ENCODE measurements at places on chromosomes 11 and 22.

- DNase-seq, result no peak
Measured at GRCh38 chr22:36362932-36363331, 24.8 kb downstream of the MYH9 start.

DNA sequence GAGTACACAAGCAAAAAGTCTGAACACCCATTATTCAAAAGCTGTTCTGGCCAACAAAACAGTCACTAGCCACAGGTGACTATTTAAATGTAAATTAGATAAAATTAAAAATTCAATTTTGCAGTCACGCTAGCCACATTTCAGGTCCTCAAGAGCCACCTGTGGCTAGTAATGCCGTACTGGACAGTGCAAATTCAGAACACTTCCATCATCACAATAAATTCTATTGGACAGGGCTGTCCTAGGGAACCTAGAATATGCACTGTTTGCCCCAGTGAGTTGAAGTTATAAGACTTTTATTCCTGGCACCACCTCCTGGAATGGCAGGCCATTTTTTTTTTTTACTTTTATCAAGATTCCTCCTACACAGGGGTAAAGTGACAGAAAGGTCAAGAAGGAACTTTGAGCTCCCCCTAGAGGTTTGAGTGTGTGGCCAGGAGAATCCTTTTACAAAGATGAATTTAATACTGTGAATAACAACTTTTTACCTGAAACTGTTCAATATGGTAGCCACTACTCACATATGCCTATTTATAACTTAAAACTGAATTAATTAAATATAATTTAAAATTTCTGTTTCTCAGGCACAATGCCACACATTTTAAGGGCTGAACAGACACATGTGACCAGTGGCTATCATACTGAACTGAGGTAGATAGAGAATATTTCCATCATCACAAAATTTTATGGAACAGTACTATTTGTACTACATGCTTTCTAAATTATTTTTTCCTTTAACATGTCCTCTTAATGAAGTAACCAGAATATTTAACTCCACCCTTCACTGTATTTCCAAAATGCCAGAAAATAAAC is 6.5 kb downstream of the MSANTD2 start:
- DNase-seq, result peak; percentile 36

DNA sequence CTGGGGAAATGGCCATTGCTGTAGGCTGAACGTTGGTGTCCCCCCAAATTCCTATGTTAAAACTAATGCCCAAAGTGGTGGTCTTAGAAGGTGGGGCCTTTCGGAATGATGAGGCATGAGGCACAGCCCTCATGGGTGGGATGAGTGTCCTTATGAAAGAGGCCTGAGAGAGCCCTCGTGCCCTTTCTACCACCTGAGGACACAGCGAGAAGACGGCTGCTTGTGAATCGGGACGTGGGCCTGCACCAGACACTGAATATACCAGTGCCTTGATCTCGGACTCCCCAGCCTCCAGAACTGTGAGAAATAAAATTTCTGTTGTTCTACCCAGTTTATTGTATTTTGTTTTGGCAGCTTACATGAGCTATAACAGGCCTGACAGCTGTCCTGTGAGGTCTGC is 162.9 kb upstream of the B3GAT1 start:
- no peak for DNase-seq

DNA sequence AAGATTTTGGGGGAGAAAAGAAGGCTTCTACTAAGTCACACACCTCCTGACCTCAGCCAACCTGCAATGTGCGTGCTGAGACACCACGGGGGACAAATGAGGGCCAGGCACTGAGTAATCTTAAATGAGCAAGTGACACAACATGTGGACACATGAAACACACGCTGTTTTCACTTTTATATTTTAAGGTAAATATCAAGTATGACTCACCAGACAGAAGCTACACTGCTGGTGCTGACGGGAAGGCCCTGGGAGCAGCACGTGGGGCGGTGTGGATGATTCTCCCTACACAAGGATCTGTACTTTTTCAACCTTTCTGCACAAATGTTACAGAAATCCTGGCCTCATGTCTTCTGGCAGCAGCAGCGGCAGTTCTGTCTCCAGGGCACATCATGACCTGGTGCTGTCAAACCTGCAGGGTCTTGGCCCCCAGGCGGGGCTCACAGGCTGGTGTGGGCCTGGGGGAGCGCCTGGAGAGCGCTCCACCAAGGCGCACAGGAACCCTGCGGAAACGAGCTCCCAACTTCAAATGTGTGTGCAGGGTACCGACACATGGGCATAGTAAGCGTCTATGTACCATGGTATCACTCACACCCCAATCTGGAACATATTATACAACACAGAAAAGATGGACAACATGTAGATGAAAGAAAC is 61.7 kb downstream of the DGCR2 start:
- DNase-seq, result no peak

DNA sequence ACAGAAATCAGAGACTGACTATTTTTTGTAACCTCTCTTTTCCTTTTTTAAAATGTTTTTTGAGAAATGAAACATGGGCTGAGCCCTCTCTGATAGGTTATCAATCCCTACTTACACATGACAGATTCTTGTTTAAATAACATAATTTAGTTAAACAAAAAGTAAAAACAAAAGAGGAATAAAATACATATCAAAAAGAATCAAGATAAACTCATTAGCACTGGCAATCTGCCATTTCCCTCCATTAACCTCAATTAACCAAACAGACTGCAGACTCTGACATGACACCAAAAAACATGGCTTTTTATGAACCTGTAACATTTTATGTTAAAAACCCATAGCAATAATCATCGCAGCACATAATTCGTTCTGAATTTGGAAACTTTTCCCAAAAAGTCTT is 284.4 kb upstream of the MTNR1B start:
- no peak for DNase-seq

DNA sequence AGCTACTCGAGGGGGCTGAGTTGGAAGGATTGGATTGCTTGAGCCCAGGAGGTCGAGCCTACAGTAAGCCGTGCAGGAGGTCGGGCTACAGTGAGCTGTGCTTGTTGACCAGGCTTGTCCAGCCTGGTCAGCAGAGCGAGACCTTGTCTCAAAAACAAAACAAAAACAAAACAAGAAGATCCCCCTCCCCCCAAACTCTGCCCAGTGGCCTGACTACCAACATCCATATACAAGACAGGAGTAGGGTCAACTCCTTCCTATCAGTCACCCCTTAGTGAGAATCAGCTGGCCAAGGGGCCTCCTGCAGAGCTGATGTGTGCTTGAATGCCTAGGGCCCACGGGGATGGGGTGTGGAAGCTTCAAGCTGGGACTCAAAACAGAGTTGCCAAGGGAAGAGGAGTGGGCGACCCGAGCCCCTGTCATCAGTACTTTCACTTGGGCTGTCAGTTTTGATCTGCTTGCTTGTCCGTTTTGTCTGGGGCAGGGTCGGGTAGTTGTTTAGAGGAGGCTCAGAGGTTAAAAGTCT is 942 bp upstream of the TSPAN18 start:
- no peak for DNase-seq

DNA sequence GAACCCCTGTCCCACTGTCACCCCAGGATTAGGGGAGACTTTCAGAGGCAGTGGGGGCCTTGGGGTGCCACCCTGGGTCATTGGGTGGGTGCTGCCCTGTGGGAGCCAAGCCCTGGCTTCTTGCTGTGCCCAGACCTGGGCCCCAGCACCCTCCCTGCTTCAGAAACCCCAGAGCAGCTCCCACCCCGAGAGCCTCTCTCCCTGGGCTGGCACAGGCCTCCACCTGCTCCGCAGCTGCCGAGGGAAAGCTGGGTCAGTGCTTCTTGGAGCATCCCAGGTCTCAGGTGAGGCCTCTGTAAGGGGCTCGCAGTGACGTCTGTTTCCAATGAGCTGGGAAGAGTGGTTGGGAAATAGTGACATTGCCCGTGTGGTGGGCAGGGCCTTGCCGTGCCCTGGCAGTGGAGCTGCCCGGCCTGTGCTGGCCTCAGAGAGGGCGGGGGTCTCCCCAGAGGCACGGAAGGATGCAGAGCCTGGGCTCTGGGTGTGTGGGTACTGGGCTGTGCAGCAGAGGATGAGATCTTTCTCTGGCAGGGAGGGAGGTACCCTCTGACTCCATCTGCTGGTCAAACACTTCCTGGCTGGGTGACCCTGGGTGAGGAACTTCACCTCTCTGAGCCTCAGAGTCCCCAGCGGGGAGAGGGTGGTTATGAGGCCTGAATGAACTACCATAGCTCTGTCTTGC is 23.0 kb downstream of the C22orf23 start:
- DNase-seq, result no peak

DNA sequence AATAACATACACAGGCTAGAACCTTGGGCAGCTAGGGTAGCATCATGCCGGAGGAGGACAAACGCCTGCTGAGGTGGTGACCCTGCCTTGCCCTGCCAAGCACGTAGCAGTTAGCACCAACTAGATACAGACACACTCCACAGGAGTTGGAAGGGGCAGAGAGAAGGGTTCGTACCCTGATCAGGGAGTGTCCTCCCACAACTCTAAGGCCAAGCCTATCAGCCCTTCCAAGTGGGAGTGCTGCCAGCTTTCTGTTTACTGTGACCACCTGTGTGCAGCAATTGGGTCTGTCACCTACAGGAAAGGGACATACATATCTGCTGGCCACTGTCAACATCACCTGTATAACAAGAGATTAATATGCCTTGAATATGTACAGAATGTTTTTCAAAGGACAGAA is 1.9 kb upstream of the THAP7 start:
- no peak for DNase-seq

GRCh38 chr22:33104147-33104854 is 46.1 kb upstream of the SYN3 start:
- DNase-seq, result no peak

DNA sequence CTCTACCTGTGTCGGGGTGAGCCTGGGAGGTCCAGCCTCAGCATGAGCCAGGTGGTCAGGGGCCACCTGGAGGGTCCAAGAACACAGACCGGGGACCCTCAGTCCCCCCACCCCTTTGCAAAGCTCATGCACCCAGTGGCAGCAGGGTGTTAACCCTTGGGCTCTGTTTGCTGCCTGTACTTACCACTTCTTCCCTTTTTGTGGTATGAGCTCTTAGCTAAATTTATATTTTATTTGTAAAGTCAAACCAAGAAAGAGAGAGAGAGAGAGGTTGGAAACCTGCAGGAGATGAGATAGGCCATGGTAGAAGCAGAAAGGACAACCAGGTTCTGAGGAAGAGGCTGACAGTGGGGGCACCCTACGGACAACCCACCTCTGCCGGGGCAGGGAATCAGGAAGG is 29.9 kb downstream of the IL10RA start:
- no peak for DNase-seq

DNA sequence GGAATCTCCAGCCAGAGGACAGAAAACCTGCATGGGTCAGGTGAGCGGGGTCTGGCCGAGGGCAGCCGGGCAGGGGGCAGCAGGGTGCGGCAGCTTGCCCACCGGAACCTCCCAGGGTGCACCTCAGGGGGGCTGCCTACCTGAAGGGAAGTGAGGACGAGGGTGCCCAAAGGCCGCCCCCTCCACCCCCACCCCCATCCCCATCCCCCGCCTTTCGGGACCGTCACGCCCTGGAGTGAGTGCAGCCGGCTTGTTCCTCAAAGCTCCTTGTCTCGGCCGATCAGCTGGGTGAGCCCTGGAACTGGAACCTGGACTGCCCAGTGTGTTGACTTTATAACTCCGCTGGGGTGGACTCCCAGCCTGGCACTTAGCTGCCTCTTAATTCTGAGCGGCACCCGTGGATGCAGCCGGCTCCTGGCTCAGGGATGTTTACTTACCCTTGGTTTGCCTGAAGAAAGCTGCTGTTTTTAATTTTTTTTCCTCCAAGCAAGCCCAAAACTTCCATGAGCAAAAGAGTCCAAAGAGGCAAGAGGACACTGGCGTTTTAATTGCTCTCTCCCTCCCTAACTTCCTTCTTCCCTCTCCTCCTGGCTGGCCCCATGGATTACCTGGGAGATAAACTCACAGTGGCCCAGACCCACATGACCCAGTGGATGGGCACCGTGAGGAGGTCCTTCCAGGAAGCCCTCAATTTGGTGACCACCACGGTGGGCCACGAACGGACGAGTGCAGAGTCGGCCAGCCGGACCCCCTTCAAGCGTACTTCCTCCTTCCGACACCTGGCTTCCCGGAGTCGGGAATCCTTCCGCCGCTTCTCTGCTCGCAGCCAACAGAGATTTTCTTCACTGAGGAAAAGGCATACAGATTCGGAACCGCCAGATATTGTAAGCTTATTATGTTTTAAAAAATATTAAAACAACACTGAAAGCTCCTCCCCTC is 87.8 kb upstream of the CRYBB3 start:
- no peak for DNase-seq

- DNase-seq, result peak; percentile 59
Measured at GRCh38 chr11:45930031-45930794, 7.8 kb downstream of the LARGE2 start.

DNA sequence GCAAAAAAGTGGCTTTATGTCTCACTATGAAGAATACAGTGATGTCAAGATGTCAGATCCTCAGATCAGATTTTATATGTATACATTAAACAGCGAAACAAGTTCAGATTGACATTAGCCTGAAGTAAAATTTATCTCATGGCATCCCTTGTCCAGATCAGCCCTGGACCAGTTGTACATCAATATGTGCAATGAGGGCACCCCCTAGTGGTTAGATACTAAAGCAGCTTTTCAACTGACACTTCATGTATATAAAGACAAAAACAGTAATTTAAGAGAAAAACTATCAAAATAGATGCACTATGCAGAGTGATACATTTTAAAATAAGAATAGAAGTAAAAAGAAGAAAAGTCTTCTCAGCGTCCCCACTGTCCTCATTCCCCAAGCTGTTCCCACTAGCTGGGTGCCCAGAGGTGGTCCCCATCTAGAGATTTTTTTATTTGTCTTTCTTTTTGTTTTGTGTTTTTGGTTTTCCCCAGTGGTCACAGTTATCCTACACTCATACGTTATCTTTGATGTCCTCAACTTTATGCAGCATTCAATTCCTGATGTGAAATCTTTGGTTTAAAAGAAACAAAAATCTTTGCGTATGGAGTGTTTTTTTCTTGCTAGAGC is 2193.4 kb upstream of the RAG2 start:
- DNase-seq, result peak; percentile 66

DNA sequence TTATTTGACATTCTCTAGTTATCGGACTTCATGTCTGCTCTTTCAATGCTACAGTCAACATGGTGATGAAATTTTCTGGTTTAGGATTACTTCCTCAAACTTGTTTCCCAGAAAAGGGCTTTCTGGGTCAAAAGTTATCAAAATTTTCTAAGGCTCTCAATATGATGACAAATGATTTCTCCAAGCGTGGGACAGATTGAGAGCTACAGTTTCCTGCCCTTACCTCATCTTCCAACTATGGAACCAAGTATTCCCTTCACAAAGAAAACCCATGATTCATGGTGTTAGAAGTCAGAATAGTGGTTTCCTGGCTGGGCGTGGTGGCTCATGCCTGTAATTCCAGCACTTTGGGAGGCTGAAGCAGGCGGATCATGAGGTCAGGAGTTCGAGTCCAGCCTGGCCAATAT is 17.8 kb downstream of the MYO18B start:
- DNase-seq, result no peak

DNA sequence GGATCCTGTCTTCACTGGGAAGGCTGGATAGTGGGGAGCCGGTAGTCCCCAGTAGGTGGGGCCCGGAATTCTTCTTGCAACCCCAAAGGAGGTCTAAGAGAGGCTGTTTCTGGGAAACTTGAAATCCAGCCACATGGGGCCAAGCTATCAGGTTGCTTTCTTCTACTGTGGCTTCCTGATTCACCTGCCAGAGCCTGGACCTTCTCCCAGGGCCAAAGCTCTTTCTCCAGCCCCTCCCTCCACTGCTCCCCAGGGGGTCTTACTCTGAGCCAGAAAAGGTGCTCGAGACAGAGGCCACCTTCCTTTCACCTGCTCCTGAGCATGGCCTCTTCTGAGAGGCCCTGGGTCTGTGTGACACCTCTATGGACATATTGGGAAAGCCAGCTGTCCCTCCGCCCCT is 9.1 kb downstream of the TST start:
- no peak for DNase-seq
